ENCODE measurements at places on chromosomes 6 and 20.

- DNase-seq = no peak
Observed at GRCh38 chr20:15862178-15862577, 711.1 kb downstream of the KIF16B start.

DNA sequence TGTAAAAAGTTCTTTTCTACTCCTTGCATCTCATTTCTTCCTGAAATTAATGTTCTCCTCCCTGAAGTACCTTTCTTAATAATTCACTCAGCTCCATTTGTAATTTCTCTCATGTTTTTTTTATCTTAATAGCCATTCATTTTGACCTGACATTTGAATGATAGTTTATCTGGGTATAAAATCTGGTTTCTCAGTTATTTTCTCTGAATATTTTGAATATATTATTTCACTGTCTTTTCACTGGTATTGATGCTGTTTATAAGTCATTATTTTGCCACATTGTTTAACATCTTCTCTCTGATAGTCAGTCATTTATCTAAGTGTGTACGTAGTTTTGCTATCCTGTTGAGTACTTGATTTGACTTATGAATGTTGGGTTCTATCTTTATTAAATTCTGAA, 68.8 kb upstream of the ARHGAP18 start:
- DNase-seq = no peak

DNA sequence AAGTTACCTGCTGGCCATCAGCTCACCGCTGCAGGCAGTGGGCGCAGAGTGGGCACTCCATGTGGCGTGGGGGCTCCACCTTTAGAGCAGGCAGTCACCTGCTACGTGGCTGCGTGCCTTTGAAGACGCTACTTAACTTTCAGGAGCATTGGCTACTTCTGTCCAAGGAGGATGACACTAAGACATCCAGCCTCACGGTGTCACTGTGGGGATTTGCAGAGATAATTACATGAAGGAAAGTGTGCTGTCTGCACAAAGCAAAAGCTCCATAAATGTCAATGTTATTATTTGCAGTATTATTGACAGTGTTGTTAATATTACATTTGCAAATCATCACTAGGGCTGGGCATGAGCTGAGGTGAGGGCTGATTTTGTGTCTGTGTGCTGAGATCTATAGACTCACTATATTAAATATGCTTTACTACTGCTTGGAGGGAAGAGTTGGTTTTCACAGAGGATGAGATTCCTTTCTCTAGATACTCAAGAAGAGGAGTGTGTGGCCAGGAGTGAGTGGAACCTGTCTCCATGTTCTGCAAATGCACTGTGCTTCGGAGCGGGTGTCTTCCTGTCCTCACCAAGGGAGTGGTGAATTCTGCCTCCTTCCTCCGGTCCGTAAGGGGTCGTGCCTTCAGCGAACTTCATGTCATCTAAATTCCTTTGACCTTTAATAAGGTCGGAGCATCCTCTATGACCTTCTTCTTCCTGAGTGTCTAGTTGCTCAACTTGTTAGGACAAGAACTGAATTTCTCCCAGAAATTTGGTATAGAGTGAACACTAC, 165.8 kb upstream of the SYNDIG1 start:
- DNase-seq = no peak

DNA sequence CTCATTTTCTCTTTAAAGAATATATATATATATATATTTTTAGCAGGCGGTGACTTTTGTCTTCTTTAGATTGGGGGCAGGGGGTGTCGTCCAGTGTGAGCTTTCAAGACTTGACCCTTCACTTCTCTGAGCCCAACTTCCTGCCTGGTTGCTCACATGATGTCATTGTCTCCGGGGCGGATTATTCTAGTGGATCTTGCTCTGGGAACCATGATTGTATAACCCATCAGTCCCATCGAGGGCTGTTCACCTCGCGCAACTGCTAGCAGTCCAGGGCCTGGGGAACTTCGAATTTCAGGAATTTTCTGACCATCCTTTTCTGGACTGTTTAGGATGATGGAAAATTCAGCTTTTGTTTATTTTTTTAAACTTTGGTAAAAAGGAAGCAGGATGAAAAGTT, 1.0 kb downstream of the IGF2R start:
- DNase-seq = peak; percentile 73

GRCh38 chr6:29685718-29686326, 4.9 kb upstream of the ZFP57 start:
- no peak for DNase-seq

GRCh38 chr6:7236306-7237209, 76.4 kb downstream of the SSR1 start:
- peak; percentile 33 for DNase-seq

GRCh38 chr6:90586546-90586835, 381 bp downstream of the MAP3K7 start:
- DNase-seq = peak; percentile 11

GRCh38 chr6:26065952-26066380, 21.3 kb upstream of the HFE start:
- peak; percentile 68 for DNase-seq

GRCh38 chr6:120945905-120946594, 388.2 kb downstream of the TBC1D32 start:
- no peak for DNase-seq

GRCh38 chr6:111848262-111848812, 24.9 kb downstream of the FYN start:
- DNase-seq = no peak

GRCh38 chr20:15196547-15197255, 859.3 kb upstream of the FLRT3 start:
- DNase-seq = no peak

GRCh38 chr6:16533721-16534136, 227.5 kb downstream of the ATXN1 start:
- no peak for DNase-seq

DNA sequence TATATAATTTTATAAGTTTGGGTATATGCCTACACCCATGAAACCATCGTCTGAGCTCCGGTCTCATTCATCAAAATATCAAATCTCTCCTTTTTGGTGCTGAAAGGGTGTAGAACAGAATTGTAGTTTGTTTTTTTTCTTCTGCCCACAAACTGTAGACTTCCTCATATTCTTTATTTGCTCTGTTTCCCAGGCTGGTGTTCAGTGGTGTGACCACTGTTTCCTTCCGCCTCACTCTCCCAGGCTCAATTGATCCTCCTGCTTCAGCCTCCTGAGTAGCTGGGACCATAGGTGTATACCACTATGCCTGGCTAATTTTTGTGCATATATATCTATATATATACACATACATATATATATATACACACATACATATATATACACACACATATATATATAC, 139.6 kb upstream of the HCRTR2 start:
- no peak for DNase-seq

GRCh38 chr6:123742626-123743025, 61.0 kb upstream of the NKAIN2 start:
- DNase-seq = no peak

DNA sequence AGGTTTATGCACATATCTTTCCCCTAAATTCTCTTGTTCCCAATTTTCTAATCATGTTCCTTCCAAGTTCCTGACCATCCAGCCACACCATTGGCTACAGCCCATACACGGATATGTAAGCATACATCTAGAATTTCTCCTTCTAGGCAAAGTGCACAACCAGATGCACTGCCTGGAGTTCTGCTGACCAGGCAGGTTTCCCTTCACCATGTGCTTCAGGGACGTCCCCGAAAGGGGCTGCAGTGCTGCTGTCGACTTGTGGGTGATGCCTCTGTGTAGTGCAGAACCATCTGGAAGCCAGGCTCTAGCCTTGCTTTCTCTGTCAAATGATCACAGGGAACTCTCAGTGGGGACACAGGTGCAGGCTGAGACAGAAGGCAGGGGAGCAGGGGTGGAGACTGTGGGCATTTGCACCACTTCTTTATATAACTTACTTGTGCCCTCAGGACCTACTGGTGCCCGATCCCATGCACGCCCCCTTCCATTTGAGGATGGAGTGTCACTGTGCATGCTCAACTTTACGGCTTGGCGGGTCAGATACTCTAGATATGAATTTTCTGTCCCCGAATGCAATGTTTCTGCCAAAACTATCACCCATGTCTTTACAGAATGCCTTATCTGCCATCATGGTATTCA, 37.5 kb upstream of the SMOC2 start:
- no peak for DNase-seq

GRCh38 chr6:7042654-7043545, 64.9 kb upstream of the RREB1 start:
- no peak for DNase-seq

GRCh38 chr6:1334684-1335083, 22.8 kb downstream of the FOXQ1 start:
- DNase-seq = no peak

DNA sequence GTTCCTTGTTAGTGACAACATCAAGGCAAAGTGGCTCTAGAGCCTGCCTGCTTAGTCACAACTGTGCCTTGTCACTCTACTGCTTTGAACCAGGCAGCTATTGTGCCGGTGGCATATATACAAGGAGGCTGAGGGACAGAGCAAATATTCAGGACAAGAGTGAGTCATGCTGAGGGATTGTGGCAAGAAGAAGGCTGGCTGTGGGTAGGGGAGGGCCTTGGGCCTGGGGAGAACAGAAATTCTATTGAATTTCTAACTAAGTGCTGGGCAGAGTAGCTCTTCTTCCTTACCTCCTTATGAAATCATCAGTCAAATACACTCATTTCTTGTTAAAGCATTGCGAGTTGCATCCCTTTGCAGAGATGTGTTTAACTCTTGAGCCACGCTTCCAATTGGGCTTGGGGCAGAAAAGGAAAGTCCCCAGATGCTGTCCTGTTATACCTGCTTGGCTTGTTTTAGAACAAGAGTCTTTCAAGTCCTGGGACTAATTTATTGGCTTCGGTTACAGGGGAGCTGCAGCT, 59.7 kb downstream of the PFDN4 start:
- DNase-seq = peak; percentile 91

GRCh38 chr20:12036142-12036541, 118.4 kb downstream of the BTBD3 start:
- DNase-seq = no peak

DNA sequence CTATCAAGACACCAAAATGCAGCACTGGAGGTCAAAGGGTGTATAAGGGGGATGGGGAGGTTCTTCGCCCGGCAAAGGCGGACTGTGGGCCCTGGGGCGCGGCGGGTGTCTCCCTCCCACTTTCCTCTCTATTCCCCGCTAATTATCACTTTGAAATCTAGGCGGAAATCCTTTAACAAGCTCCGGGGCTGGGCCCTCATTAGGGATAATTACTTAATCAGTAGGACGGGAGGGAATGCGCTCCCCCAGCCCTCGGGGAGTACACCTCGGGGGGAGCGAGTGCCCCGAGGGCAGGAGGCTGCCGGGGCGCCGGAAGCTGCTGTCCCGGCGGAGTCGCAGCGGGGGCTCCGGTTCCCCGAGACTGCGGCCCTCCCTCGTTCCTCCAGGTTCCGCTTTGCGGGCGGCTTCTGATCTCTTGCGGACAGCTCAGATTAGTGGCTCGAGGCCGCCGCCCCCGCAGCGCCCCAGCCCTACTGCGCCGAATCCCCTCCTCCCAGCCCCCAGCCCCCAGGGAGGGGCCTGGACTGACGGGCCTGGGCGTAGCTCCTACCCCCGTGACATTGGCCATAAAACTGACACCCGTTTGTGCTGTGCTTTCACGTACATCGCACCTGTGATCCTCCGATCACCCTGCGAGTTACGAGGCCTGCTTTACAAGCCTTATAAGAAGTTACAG, 14.7 kb downstream of the MUCL3 start:
- DNase-seq = no peak

GRCh38 chr6:41262401-41262800, 24.1 kb downstream of the TREM1 start:
- DNase-seq = no peak

DNA sequence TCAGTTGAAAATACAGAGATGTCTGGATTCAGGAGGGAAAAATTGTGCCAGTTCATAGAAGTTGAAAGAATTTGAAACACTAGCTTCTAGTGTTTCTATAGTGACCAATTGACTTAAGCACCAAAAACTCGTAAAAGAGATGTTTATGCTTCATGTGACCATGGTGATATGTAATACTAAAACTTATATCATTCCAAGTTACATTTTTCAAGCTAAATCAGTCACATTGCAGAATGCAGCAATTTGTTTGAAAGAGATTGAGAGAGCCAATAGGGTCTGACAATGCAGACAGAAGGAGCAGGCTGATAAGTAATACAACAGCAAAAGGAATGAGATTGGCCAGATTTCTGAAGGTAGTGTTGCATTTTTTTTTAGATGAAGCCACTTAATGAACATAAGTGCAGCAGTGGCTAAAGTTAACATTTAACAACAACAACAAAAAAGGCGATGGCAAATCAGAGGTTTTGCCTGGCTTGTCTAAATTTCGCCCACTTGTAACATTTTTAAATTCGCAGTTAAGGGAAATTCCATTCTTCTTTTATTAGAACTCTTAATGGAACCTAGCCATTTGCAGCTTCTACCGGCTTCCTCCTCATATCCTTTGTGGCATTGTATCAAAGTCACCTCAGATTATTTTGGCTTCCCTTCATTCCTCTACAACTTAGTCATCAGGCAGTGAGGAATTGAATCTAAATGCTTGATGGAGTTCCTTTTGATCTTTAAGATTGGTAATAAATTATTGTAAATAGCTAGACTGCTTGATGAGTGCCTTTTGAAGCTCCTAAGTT, 484.0 kb upstream of the SOX4 start:
- peak; percentile 58 for DNase-seq

DNA sequence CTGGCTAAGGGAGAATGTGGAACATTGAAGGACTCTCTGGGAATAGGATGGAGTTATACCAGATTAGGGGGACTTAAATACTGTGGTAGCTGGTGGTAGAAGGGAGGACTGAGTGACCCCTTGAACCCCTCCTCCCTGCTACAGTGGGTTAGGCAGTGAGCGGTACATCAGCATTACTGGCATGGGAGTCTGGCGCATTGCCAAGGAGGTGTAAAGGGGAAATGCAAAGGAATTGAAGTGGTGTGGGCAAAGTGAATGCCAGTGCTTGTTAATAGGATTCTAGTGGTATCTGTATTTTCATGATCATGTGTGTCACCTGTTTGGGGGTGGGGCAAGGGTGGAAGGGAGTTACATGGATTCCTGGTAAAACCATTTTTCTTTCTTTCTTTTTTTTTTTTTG, 60.1 kb downstream of the GFRA4 start:
- DNase-seq = no peak

DNA sequence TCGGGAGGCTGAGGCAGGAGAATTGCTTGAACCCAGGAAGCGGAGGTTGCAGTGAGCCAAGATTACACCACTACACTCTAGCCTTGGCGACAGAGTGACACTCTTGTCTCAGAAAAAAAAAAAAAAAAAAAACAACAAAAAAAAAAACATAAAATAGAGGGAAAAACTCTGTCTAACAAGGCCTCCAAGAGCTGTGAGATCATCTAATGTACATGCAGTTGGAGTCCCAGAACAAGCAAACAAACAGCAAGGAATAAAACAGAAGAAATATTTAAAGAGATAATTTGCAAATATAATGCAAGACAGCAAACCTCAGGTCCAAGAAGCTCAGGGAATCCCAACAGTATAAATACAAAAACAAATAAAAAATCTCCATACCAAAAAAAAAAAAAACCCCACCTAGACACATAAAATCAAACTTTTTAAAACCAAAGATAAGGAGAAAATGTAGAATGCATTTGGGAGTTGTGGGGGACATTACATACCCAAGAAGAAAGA, 35.0 kb upstream of the CCR6 start:
- no peak for DNase-seq

- peak; percentile 62 for DNase-seq
Observed at GRCh38 chr20:46894579-46894958, at the start of gene EYA2. TSS of gene EYA2 (plus strand) at chr20:46894843. CDS start at chr20:46990011, 95,168 bp downstream.

GRCh38 chr6:11473008-11473740, 64.4 kb upstream of the TMEM170B start:
- DNase-seq = no peak

All from urothelium cell line (cell line).